ENCODE measurements at places on chromosomes 3 and 15. TPM values are rescaled to one million over a fixed set of nuclear protein-coding genes. Genes with fewer than 3 reads are reported as not detected.

The ACAN gene
- total RNA-seq = 0.73 TPM

The SLC41A3 gene
- 72.2 TPM for total RNA-seq

The IREB2 gene
- total RNA-seq = 41.2 TPM

The TMEM207 gene
- not detected for total RNA-seq

The GPR149 gene
- total RNA-seq = 0.11 TPM

The HGD gene
- total RNA-seq = 36.8 TPM

The SMARCC1 gene
- total RNA-seq = 49.2 TPM

The CNTN3 gene
- 5.0 TPM for total RNA-seq

The ERICH6 gene
- total RNA-seq = not detected

The FSD2 gene
- 0.13 TPM for total RNA-seq

- H3K27ac ChIP-seq = no peak overlapping the region
- no peaks in the 10 kb centered on the region for H3K36me3 ChIP-seq
- DNase-seq = no peak
- no peaks in the 10 kb centered on the region for H3K4me1 ChIP-seq
These were observed 296.3 kb upstream of the TMCO5A start for GRCh38 chr15:37638116-37638515.

- no peak for DNase-seq
- H3K4me3 ChIP-seq = no peak overlapping the region
- no peaks in the 10 kb centered on the region for H3K27me3 ChIP-seq
- H3K36me3 ChIP-seq = no peaks in the 10 kb centered on the region
These were observed 112.3 kb downstream of the IQCH start for GRCh38 chr15:67366904-67367303.

DNA sequence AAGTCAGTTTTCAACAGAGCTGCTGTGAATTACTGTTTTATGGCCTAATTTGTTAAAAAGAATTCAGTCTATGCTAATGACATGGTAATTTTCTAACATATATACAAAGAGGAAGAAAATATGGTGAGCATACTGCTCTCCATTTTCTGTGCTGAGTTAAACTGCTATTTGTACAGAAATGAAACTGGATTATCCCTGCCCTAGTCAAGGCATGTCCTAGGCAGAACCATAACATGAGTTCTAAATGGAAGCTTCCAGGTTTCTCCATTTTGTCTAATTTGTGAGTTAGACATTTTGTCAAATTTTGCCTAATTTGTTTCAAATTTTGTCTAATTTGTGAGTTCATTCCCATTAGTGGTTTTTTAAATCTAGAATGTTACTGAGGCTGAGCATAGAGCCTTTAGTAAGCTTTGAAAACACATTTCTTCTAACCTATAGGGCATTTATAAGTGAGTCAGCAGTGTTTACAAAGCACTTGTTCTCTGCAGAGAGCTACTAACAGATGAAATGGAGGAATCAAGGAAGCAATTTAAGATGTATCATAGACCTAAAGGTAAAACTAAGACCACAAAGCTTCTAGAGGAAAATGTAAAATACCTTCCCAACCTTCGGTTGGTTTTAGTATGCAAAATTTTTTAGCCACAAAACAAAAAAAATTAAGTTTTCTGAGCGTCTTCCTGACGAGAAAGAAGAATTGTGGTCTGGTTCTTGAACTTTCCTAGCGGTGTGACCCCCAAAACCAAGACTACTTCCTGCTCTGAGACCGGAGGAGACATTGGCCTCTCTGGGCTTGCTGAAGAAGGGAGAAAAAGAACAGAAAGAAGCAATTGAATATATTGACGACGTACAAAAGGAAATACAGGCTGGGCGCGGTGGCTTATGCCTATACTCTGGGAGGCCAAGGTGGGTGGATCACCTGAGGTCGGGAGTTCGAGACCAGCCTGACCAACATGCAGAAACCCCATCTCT lies 9.8 kb downstream of the P2RY14 start:
- H3K27ac ChIP-seq = no peak overlapping the region
- H3K4me3 ChIP-seq = no peak overlapping the region
- no peak for DNase-seq

DNA sequence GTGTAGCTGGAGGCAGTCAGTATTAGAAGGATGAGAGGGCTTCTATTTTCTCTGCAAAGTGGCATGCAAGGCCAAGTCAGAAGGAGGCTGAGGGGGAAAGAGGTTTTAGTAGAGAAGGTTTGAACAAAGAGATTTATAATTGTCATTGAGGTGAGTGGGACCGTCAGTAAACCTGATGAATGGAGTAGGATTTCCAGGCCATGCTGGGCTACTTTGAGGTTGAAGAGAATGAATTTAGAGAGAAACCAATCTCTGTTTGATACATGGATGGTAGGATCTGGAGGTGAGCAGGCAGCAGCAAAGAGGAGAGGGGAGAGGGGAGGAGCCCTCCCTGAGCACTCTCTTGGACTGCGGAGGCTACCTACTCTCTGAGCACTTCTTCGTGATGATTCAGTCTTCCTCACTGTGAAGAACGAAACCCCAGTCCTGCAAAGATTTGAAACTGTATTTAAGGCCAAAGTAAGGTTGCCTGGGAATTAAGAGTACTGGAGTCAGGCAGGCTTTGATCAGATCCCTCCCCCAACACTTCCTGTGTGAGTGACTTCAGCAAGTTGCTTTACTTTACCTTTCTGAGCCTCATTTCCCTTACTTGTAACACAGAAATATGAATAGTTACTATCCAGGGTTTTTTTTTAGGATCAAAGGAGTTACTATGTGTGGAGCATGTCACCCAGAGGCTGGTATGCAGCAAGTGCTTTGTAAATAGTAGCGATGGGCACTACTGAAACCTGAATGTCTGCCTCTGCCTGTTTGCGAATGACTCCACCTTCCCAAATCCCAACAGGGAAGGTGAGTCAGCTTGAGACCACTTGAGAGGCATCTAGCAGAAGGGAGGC lies 75.8 kb downstream of the RPL39L start:
- peak overlapping the region; percentile 56 for H3K27ac ChIP-seq
- peaks cover 12% of the 10 kb centered on the region for H3K4me1 ChIP-seq
- no peaks in the 10 kb centered on the region for H3K27me3 ChIP-seq
- H3K4me3 ChIP-seq = no peak overlapping the region

DNA sequence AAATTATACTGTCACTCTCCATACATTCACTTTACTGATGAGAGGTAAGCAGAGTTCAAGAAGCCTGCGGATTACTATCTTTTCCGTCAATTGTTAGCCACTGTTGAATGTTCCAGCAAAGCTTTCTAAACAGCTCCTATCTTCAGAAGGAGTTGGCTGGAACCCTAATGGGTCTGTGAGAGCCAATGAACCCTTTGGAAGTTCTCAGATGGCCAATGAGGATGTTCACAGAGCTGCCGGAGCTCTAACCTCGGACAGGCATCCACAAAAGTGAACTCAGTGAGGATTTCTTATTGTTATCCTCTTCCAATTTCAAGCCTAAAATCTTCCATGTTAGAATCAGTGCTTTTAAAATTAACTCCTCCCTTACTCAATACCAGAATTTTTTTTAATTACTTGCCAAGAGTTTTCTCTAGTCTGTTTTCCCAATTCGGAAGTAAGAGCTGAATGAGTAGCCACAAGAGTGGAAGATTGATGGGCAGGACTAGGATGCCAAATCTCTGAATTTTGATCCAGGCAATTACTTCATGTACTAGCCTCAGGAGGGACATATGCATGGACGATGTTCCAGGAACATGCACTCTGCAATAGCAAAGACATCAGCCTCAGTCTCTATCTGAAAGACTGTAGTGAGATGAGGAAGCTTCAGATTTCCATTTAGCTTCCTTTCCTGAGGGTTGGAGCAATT lies 78.1 kb downstream of the AGBL1 start:
- H3K36me3 ChIP-seq = no peaks in the 10 kb centered on the region
- H3K27ac ChIP-seq = no peak overlapping the region
- no peaks in the 10 kb centered on the region for H3K27me3 ChIP-seq
- no peak for DNase-seq

DNA sequence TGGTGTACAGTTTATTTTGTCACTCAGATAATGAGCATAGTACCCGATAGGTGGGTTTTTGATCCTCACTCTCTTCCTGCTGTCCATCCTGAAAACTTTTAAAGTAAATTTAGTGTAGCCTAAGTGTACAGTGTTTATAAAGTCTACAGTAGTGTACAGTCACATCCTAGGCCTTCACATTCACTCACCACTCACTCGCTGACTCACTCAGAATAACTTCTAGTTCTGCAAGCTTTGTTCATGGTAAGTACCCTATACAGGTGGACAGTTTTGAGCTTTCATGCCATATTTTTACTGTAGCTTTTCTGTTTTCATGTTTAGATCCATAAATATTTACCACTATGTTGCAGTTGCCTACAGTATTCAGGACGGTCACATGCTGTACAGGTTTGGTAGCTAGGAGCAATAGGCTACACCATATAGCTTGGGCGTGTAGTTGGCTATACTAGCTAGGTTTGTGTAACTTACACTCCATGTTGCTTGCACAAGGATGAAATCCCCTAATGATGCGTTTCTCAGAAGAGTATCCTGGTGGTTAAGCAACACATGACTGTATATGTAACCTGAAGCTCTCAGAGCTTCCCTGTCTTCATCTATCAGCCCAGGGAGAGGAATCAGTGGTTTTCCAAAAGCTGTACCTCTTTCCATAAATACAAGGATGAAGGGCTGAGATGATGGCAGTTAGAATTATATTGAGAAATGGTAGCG lies 87.6 kb upstream of the SLC25A26 start:
- H3K4me1 ChIP-seq = no peaks in the 10 kb centered on the region
- DNase-seq = no peak
- H3K4me3 ChIP-seq = no peak overlapping the region
- no peaks in the 10 kb centered on the region for H3K36me3 ChIP-seq

DNA sequence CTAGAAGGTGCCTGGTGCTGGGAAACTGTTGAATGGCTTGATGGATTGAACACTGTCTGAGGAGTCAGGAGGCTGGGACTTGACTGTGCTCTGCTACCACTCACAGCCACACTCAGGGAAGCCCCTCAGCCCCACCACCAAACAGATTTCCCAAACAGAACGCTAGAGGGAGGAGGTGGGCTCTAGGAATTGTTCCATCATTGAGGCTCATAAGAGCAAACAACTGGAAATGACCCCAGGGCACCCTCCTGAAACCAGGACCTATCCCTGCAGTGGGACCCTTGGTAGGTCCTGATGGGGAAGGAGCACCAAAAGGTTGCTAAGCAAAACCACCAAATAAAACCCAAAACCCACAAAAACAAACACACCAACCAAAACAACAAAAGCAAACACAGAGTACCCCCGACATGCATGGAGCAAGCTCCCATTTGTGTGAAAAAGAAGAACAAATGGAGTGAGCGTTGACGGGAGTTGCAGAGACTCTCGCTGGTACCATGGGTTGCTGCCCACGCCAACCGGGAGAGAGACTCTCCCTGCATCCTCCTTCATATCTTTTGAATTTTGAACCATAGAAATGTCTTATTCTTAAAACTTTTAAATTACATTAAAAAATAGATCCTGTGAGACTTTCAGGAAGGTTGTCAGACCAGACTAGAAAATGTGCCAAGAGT lies 45.6 kb downstream of the ABTB1 start:
- H3K27ac ChIP-seq = no peak overlapping the region
- DNase-seq = no peak
- no peaks in the 10 kb centered on the region for H3K36me3 ChIP-seq
- no peaks in the 10 kb centered on the region for H3K27me3 ChIP-seq
- H3K4me3 ChIP-seq = no peak overlapping the region

DNA sequence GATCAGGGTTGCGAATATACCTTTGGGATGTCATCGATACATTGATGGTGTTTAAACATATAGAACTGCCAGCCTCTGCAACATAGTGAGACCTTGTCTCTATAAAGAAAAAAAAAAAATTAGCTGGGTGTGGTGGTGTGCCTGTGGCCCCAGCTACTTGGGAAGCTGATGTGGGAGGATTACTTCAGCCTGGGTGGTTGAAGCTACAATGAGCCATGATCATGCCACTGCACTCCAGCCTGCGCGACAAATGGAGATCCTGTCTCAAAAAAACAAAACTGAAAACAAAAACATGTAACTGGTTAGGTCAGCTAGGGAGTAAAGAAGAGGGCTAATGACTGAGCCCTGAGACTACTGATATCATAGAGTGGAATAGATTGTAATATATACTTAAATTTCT lies 30.7 kb upstream of the MGA start:
- peak; percentile 28 for DNase-seq
- H3K27me3 ChIP-seq = no peaks in the 10 kb centered on the region
- H3K27ac ChIP-seq = no peak overlapping the region
- no peak overlapping the region for H3K4me3 ChIP-seq
- no peaks in the 10 kb centered on the region for H3K4me1 ChIP-seq

GRCh38 chr3:171317171-171317570 lies 143.0 kb downstream of the TNIK start:
- H3K4me3 ChIP-seq = no peak overlapping the region
- H3K4me1 ChIP-seq = no peaks in the 10 kb centered on the region

DNA sequence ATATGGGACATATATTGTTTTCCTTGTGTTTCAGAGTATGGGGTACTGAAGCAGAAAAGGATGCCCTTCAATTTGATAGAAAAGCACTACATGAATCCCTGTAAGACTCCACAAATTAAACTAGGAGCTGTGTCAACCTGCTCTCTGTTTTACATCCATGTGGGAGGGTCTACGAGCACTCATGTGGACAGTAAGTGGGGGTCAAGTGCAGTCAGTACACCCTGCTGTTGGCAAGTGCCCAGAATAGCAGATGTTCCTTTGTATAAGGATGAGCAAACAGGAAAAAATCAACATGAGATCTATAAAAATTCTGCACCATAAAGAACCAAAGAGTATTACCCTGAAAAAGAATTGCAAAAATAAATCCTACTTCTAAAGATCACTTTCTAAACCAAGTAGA lies 659.9 kb downstream of the SI start:
- H3K4me3 ChIP-seq = no peak overlapping the region
- DNase-seq = peak; percentile 47
- no peak overlapping the region for H3K27ac ChIP-seq
- no peaks in the 10 kb centered on the region for H3K4me1 ChIP-seq
- H3K27me3 ChIP-seq = no peaks in the 10 kb centered on the region

DNA sequence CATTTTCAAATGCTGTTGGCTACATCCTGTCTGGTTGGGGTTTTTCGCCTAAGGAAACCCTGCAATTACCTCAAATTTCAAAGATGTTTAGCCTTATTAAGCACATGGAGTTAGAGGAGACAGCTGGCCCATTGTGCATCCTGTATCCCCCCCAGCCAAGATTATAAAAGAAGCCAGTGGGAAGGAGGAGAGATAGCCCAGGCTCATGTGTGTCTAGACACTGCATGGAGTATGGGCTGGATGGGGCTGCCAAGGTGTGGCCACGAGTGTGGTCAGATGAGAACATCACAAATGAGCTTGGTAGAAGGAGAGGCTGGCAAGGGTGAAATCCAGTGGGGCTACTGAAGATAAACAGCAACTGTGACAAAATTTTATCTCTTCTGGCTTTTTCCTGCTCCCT lies 270.0 kb upstream of the TBC1D5 start:
- H3K36me3 ChIP-seq = no peaks in the 10 kb centered on the region
- no peak overlapping the region for H3K27ac ChIP-seq
- DNase-seq = no peak
- H3K4me1 ChIP-seq = no peaks in the 10 kb centered on the region
- no peak overlapping the region for H3K4me3 ChIP-seq
- no peaks in the 10 kb centered on the region for H3K27me3 ChIP-seq

- H3K27ac ChIP-seq = no peak overlapping the region
- no peaks in the 10 kb centered on the region for H3K27me3 ChIP-seq
- H3K4me3 ChIP-seq = no peak overlapping the region
- H3K36me3 ChIP-seq = no peaks in the 10 kb centered on the region
These were observed 18.9 kb upstream of the TGM5 start for GRCh38 chr15:43285609-43286037.

All from thyroid gland (tissue), 4 donors.